ENCODE measurements at places on chromosomes 3 and 15. TPM values are rescaled to one million over a fixed set of nuclear protein-coding genes. Genes with fewer than 3 reads are reported as not detected.

GRCh38 chr3:15781637-15782402 is 16.0 kb downstream of the ANKRD28 start:
- H3K4me3 ChIP-seq: no peak overlapping the region
- H3K36me3 ChIP-seq: no peaks in the 10 kb centered on the region
- DNase-seq: no peak

DNA sequence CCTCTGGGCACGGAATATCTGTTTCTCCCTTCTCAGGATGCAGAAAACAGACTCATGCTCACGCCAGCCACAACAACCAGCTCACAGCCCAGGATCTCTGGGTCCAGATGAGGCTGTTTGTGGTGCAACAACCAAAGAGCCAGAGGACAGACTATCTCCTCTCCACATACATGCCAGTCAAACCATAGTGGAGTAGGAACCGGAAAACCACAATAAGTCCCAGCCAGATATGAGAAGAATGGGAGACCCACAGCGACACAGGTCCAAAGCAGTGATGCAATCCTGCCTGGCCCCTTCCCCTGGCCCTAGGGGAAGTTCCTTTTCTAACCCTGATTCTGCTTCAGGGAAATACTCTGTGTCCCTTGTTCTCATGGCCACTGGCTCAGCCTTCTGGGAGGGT is 27.6 kb downstream of the MEX3B start:
- H3K36me3 ChIP-seq: no peaks in the 10 kb centered on the region
- H3K4me1 ChIP-seq: no peaks in the 10 kb centered on the region
- H3K27ac ChIP-seq: no peak overlapping the region
- peaks cover 4% of the 10 kb centered on the region for H3K27me3 ChIP-seq

DNA sequence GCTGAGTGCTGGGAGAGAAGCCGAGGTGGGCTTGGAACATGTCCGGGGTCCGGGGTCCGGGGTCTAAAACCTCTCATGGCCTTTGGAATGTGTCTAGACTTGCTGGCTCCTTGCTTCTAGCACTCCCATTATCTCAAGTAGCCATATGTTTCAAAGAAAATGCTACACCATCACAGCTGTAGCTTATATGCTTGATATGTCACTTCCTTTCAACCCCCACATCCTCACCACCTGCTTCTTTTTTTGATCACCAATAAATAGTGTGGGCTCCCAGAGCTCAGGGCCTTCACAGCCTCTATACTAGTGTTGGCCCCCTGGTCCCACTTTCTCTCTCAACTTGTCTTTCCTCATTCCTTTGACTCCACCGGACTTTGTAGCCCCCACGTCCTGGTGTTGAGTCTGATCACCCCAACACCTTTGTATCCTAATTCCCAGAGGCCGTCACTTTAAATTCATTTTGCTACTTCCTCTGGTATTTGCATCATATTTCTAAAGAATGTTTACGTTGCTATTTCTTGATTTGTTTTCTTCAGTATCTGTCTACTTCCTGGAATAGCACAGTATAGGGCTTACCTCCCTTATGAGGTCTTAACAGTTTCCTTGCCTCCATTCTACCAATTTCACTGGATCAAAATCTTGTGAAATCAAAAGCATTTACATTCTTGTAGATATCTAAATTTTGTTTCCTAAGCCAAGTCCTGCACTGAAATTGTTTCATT is 71.9 kb upstream of the CHRNB4 start:
- DNase-seq: no peak
- H3K4me3 ChIP-seq: no peak overlapping the region
- H3K4me1 ChIP-seq: peaks cover 9% of the 10 kb centered on the region
- H3K36me3 ChIP-seq: no peaks in the 10 kb centered on the region
- no peak overlapping the region for H3K27ac ChIP-seq
- H3K27me3 ChIP-seq: peaks cover 4% of the 10 kb centered on the region

DNA sequence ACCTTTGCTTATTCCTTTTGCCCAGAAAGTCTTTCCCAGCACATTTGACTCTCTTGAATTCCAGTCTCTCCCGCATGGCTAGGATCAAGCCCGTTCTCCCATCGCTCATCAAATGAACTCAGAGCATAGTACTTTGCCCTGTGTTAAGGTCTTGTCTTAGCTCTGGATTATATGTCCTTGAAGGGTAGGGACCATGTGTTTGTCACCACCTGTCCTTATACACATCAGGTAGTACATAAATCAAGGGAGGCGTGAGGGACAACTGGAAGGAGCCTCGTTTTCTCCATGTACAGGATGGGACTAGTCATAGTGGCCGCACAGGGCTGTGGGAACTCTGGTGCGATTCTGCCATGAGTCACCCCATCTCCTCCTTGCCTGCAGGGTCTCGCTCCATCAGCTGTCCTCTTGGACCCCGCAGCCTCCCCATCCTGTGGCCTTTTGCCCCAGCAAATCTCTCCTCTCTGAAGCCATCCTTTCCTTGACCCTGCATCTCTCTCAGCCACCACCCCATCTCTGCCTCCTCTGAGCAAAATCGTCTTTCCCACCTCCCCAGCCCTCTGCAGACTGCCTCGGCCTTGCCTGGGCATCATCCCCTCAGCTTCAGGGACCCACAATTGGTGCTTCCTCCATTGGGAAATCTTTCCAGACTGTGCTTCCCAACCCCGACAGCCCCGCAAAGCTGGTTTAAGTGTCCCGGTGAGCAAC is 33.4 kb upstream of the RAB6B start:
- no peak overlapping the region for H3K27ac ChIP-seq
- no peak overlapping the region for H3K4me3 ChIP-seq
- DNase-seq: no peak
- H3K4me1 ChIP-seq: peaks cover 12% of the 10 kb centered on the region

GRCh38 chr15:40238532-40239403 is at the start of gene PAK6:
PAK6 (plus strand) TSS chr15:40239063; CDS start chr15:40264786, 25,723 bp downstream.
- DNase-seq: peak; percentile 66
- H3K27ac ChIP-seq: no peak within 1 kb of the TSS
- H3K4me3 ChIP-seq: peak within 1 kb of the TSS; percentile 39
- peaks cover 18% of the 10 kb centered on the region for H3K27me3 ChIP-seq

FGF7 gene
- 24.2 TPM for total RNA-seq

SLC9C1 gene
- not detected for total RNA-seq

All from lower lobe of right lung (tissue), 2 donors.